ENCODE measurements at places on chromosomes 6 and 20. TPM values are rescaled to one million over a fixed set of nuclear protein-coding genes. Genes with fewer than 3 reads are reported as not detected.

MOG gene
- total RNA-seq, result not detected

- no peak for DNase-seq
- H3K27ac ChIP-seq, result peak overlapping the region; percentile 42
- no peaks in the 10 kb centered on the region for H3K4me1 ChIP-seq
- H3K4me3 ChIP-seq, result no peak overlapping the region
- peaks cover 19% of the 10 kb centered on the region for H3K36me3 ChIP-seq
Measured at GRCh38 chr6:82227770-82228169, 19.8 kb downstream of the IBTK start.

DNA sequence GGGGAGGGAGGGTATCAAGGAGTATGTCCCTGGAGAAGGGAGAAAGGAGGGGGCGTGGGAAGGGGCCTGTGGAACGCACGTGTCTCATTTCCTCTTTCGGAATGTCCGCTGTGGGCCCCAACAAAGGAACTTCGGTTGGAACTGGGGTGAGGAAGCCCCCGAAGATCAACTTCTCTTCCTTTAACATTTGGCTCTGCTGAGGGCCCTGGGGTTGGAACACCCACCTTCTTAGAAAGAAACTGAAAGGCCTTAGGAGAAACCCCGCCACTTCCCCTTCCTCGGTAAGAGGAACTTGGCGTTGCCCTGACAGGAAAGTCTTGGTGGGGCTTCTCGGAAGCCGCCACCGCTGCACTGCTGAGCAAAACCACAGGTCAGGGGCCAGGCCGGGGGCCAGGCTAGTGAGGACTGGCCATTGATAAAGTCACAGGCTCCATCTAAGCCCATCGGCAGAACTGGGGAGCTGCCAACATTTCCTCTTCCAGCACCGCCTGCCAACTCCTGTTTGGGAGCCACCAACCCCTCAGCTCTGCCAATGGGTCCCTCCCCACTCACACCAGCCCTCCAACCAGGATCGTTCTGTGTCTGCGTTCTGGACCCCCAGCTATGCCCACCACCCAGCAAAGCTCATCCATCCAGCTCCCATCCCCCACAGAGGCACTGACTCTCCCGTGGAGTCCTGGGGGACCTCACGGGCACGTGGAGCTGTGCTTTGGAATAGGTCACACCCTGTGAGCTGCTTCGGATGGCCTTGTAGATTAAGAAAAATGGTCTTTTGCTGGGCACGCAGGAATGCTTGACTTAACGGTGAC is 44.8 kb downstream of the FGD2 start:
- H3K27ac ChIP-seq, result no peak overlapping the region
- no peak for DNase-seq
- no peak overlapping the region for H3K4me3 ChIP-seq
- no peaks in the 10 kb centered on the region for H3K4me1 ChIP-seq
- peaks cover 17% of the 10 kb centered on the region for H3K27me3 ChIP-seq
- H3K36me3 ChIP-seq, result no peaks in the 10 kb centered on the region

DNA sequence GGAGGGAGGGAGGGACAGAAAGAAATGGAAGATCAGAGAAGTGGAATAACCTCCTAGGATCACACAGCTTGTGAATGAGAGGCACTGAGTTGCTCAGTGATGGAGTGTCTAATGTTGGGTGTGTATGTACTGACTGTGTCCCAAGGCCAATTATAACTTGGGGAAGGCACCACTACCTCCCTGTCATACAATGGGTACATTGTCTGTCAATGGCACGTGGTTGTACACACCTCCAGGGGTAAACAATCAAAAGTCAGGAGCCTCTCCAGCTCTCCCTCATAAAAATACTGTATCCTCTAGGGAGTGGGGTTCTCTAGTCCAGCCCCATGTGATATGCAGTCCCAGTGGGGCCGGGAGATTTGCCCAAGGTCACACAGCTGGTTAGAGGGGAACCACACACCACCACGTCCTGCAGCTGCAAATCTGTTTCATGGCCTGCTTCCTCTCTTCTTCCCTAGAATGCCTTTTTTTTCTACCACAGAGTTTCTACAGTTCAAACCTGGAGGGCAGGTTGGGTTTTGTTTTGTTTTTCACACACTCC is 112.5 kb downstream of the SNX5 start:
- no peak overlapping the region for H3K4me3 ChIP-seq
- peaks cover 5% of the 10 kb centered on the region for H3K27me3 ChIP-seq
- peaks cover 20% of the 10 kb centered on the region for H3K4me1 ChIP-seq

DNA sequence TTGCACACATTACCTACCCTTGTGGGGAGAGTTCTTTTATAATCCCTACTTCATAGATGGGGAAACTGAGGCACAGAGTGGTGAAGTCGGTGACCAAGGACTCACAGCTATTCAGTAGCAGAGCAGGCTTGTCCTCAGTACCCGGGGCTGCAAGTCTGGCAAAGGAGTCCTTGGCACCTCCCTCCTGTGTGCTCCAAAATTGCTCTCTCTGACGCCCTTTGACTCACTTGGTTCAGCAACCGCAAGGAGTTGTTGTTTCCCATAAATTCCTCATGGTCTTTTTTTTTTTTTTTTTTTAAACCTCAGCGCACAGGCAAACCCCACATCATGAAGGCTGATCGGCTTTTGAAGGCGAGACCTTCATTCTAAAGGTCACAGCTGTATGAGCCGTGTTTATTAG is 143.2 kb downstream of the CEBPB start:
- no peak overlapping the region for H3K4me3 ChIP-seq
- H3K27me3 ChIP-seq, result no peaks in the 10 kb centered on the region
- no peak for DNase-seq
- H3K4me1 ChIP-seq, result peaks cover 14% of the 10 kb centered on the region
- no peak overlapping the region for H3K27ac ChIP-seq
- no peaks in the 10 kb centered on the region for H3K36me3 ChIP-seq

GRCh38 chr20:63070771-63071540 is 64.2 kb upstream of the BHLHE23 start:
- no peaks in the 10 kb centered on the region for H3K4me1 ChIP-seq
- H3K27ac ChIP-seq, result no peak overlapping the region
- H3K27me3 ChIP-seq, result peaks cover 56% of the 10 kb centered on the region
- H3K36me3 ChIP-seq, result no peaks in the 10 kb centered on the region
- H3K4me3 ChIP-seq, result no peak overlapping the region

PXDC1 gene
- total RNA-seq, result 5.3 TPM

- H3K27ac ChIP-seq, result no peak overlapping the region
- no peaks in the 10 kb centered on the region for H3K36me3 ChIP-seq
Measured at GRCh38 chr20:23311947-23312506, 38.6 kb upstream of the NXT1 start.

LY86 gene
- not detected for total RNA-seq

RREB1 gene
- total RNA-seq, result 71.7 TPM

Data from progenitor cell of endocrine pancreas (in vitro differentiated cells).